ENCODE measurements at places on chromosomes 12 and 14. TPM values are rescaled to one million over a fixed set of nuclear protein-coding genes. Genes with fewer than 3 reads are reported as not detected.

DNA sequence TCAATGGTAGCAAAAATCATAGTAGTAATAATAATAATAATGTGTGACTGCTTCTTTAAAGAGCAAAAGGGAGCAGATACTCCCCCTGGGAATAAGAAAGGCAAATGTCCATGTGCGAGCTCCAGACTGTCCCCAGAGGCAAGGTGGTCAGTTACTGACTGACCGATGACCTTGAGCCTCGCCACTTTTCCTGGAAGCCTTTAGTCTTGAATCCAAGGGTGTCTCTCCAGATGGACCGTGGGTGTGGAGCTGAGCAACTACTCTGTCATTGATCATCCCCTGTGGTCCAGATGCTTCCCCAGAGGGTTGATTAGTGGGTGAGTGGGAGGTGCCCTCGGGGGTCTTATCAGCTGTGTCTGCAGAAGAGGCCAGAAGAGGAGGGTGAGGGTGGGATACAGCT lies 418.5 kb upstream of the TBX3 start:
- no peak for DNase-seq

GRCh38 chr14:88831284-88831683 lies 6.8 kb downstream of the TTC8 start:
- peak; percentile 75 for DNase-seq

DNA sequence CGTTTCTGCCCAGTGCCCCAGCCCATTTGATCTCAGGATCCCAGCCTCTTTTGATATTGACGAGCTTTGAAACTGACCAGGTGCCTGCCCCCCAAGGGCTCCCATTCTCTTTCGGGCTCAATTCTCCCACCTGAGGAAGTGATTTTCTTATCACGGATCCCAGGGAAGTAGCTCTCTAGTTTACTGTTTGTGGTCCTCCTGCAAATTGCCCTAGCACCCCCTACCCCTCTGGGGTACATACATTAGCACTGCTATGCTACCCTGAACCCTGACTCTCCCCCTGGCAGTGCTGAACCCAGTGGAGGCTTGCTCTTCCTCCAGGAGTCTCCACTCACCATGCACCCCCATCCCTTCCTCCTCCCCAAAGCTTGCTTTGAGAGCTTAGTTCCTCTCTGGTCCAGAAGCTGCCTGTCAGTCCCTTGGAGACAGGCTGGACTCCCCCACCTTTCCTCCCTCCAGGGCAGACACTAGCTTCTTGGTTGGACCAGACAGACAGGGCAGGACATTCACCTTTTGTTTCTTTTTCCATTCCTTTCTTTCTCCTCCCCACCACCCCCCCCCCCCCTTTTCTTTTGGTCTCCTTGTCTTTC lies 4.4 kb upstream of the TBX3 start:
- DNase-seq = no peak

DNA sequence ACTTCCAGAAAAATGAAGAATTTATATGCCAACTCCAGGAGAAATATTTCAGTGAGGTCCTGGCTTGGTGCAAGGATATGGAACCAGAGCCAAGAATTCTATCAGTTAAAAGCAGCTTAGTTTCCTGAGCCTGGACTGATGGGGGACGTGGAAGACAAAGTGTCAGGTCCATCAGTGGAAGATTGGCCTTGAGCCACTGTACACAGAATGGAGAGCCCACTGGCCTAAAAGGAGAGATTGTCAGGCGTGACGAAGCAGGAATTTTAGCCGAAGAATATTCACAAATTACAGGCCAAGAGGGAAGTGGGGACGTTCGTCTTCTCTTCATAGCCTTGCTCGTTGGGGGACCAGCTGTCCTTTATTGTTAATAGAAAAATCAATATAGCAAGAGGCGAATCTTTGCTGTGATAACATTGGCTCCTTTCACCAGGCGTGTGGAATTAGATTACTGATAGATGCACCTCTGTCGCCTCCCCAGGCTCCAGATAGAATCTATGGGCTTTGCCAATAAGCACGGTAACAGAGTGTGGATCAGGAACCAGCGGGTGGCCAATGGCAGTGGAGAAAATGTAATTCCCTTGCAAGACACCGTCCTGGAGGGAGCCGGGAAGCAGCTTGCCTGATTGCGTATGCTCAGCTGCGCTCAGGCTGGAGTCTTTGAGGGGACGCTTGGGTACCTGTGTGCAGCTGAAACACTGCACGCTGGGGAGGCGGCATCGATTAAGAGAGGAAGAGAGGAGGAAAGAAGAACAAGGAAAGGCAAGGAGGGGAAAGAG lies 56.4 kb downstream of the TMEM132C start:
- DNase-seq = no peak

- DNase-seq = no peak
These were observed 12.9 kb upstream of the TUBA1A start for GRCh38 chr12:49201595-49202295.

DNA sequence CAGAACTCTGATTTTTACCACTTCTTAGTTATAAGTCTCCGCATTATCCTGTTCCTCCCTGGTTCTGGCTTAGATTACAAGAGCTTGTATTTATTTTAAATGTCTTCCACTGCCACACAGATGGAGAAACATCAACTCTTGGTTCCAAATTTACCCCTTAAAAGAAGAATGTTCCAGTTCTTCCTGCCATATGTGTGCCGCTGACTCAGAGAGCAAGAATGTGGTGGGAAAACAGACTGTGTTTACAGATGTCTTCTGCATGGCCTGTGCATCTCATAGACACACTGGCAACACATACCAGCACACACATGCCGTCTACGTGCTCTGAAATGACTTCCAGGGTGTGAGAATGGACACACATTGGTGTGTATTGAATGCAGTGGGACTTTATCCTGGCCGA lies 383.0 kb downstream of the LRIG3 start:
- peak; percentile 51 for DNase-seq

DNA sequence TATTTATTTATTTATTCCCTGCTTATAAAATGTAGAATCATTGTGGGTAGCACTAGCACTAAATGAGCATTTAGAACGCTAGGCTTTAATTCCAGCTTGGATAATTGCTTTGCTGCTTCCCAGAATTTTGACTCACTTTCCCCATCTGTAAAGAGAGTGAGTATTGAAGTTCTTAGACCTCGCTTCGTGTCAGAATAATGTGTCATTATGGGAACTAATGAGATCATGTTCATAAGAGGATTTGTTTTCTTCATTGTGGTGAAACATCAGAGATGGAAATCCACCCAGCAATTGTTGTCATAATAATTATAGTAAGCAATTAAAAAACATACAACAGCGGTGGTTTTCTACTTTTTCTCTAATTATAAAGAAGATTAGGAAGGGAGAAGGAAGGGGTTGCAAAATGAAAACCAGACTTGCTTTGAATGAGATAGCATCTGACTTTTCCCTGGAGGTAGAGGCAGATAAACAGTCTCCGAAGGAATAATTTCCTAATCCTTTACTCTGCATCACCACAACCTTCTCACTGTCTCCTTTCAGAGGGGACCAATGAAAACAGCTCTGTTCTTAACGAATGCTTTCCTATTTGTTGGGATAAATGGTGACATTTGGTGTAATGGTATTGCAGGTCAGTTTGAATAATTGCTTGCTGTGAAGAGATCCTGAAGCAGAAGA lies 86.8 kb upstream of the ARHGAP5 start:
- DNase-seq = no peak

DNA sequence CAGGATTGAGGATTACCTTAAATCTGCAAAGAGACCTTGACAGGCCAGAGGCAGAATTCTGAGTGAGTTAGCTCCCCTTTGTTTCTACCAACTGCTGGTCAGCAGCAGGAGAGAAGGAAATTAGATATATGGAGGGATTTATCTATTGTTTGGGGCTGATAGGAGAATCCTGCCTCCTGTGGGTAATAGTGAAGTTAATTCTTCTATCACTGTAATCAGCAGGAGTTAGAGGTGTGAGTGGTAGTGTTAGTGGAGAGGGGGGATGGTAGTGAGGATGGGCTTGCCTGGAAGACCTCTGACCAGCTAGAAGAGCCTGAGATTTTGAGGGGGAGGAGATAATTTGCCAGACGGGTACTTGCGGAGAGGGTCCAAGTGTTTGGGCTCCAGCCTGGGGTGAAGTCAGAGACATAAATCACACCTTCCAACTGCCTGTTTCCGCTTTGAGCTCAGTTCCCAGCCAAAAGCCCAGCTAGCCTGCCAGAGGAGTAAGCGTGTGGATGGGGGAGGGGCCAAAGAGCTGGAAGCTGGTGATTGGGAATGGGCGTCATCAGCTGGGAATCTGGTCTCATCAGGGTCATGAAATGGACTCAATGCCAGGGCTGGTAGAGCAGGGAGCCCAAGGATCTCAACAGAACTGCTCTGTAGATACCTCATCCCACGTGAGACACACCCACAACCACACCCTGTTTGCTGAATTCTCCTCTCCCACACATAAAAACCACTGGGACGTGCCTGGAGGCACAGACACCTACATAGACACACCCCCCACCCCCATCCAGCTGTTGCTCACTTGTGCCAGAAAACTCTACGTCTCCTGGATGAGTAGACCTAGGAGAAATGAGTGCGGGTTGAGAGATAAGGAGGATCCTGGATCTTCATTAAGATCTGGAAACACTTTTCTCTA lies 13.1 kb upstream of the ITGA5 start:
- DNase-seq = peak; percentile 79

DNA sequence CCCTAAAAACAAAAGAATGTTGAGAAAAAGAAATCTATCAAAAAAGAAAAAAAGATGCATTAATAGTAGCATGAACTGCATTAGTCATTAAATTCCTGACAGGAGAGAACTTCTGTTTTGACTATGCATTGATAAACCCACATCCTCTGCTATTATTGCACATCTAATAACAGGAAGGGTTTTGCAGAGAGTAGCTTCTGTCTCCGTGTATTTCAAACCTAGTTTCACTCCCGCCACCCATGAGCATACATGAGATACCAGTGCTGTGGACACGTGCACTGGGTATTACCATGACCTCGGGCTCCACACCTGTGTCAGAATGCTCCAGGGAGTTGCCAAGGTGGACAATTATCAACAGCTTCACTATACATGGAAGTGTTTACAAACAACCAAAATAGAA lies 449.1 kb upstream of the SOX5 start:
- no peak for DNase-seq

GRCh38 chr14:32510815-32511214 lies 181.7 kb downstream of the AKAP6 start:
- DNase-seq = no peak

SPIC gene
- not detected for total RNA-seq

ARMH4 gene
- 1.9 TPM for total RNA-seq

TMEM179 gene
- total RNA-seq = not detected

RNASE7 gene
- total RNA-seq = not detected

HSPB8 gene
- total RNA-seq = 18.2 TPM

CLEC2A gene
- not detected for total RNA-seq
